ENCODE measurements at places on chromosomes 5 and 9.

- DNase-seq = no peak
These were observed 150.3 kb downstream of the CDH18 start for GRCh38 chr5:19837536-19838174.

DNA sequence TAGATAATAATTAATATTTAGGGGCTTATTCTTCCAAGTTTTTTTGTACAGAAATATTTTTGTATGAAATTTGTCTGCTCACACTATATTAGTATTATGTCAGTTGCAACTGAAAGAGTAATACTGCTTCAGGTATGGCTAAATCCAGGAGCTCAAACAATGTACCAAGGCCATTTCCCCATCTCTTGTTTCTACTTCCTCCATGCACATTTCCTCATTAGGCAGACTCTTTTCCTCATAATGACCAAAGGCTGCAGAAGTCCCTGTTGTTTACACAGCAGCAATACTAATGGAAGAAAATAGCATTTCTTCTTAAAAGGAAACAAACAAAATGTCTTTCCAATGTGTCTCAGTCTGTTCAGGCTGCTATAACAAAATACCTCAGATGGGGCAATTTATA is 9.2 kb upstream of the OTULINL start:
- no peak for DNase-seq

- DNase-seq = no peak
These were observed 121.8 kb downstream of the CAAP1 start for GRCh38 chr9:26770821-26771220.

- DNase-seq = no peak
These were observed 222.9 kb downstream of the DOCK8 start for GRCh38 chr9:437574-438001.

DNA sequence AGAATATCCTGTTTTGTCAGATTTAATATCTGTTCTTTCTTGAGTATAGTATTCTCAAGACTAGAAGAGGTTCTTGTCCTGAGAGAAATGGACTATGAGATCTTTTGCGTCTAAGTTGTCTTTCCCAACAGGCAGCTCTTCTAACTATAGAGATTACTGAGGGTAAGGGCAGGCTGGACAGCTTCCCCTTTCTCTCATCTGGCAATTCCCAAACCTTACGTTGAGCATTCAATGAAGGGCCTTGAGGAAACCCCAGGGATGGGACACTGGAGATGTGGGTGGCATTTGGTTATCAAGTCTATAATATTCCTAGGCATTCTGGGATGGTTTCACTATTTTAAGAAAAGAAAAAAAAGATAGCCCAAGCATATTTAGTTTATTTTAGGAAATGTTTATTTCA is 28.0 kb upstream of the C5orf47 start:
- no peak for DNase-seq

GRCh38 chr5:102670224-102670836 is 84.8 kb upstream of the PAM start:
- peak; percentile 47 for DNase-seq

- no peak for DNase-seq
These were observed 101.7 kb upstream of the LHFPL2 start for GRCh38 chr5:78750281-78750680.

GRCh38 chr5:142974409-142974808 is 204.2 kb downstream of the ARHGAP26 start:
- no peak for DNase-seq

GRCh38 chr5:35319333-35320002 is 89.2 kb upstream of the PRLR start:
- DNase-seq = no peak

DNA sequence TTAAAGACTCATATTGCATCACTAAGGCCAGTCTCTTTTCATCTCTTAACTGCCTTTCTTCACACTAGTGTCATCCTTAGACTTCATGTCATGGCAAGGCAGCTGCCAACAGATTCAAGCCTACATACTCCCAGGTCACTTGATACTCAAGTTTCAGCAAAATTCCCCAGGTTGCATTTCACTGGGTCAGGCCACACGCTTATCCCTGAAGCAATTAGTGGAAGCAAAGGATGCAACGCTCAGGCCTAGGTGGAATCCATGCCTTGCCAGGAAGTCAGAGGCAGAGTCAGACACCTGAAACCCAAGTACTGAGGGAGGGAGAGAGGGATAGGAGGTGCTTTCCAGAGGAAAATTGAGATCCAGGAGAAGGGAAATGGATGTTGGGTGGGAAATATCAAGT is 28.9 kb downstream of the YIPF5 start:
- DNase-seq = no peak

DNA sequence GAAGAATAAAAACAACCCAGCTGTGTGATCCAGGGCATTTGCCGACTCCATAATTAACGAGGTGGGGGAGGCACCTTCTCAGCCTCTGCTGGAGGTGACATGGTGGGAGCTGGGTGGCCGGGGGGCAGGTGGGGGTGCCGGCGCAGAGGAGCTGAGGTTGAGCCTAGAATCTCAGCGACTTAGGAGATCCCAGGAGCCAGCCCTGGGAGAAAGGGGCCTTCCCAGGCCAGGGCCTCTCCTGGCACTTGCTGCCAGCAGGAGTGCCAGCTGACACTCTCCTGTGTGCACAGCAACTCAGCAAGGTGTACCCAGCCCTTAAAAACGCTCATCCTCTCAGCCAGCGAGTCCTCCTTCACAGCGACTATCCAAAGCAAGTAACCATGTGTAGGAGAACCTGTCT is 62.8 kb upstream of the FCN1 start:
- DNase-seq = no peak

DNA sequence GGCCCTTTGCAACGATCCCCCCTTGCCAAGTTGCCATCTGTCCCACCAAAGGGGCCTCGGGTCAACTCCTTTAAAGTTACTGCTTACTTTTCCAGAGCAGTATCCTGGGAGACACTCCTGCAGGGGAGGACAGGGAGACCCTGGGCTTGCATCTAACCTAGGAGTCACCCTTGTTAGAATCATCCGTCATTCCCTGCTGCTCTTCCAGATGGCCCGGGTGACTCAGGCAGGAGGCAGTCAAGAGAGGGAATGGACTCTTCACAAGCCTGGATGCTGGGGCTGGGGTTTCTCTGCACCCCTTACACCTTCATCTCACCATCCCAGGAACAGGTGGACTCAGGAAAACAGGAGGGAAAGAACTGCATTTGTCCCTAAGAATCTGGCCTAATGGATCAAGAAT is 175.6 kb downstream of the GABBR2 start:
- no peak for DNase-seq

DNA sequence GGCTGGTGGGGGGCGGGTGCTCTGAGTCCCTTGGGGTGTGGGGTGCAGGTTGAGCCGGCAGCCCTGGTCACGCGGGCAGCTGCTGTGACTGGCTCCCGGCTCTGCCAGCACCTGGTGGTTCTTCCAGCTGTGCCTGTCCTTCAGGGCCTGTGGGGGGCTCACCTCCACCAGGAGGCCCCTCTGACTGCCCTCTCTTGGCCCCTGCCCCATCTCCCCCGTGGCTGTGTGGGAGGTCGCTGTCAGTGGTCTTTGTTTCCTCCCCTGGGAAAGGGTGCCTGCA is 3.3 kb downstream of the RXRA start:
- no peak for DNase-seq

DNA sequence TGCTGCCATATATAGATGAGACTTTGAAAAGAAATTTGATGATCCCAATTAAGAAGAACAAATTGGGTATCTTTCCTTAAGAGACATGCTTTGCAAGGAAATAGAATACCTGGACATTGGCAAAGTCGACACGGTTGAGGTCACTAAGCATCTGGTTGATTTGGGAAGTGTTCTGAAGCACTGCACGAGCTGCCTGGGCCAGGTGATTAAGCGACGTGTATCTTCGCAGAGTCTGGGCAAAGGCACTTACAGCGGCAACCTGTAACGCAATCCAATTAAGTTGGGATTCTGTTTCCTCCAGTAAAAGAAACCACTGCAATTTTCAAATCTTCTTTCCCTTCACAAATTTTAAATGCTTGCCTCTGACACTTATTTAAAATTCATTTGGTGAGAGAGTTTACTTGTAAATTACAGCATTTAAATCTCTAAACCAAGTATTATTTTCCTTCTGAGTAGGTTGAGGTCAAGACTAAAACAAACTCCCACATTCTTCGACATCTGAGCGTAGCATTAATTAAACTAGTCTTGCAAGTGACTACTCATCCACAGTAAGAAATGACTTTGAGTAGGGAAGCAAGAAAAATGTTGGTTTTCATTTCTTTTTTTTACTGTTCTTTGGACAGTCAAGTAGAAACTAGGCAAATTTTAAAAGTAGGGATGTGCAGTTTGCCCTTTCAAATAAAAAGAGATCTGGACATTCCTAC is 262.8 kb downstream of the RFX3 start:
- no peak for DNase-seq

DNA sequence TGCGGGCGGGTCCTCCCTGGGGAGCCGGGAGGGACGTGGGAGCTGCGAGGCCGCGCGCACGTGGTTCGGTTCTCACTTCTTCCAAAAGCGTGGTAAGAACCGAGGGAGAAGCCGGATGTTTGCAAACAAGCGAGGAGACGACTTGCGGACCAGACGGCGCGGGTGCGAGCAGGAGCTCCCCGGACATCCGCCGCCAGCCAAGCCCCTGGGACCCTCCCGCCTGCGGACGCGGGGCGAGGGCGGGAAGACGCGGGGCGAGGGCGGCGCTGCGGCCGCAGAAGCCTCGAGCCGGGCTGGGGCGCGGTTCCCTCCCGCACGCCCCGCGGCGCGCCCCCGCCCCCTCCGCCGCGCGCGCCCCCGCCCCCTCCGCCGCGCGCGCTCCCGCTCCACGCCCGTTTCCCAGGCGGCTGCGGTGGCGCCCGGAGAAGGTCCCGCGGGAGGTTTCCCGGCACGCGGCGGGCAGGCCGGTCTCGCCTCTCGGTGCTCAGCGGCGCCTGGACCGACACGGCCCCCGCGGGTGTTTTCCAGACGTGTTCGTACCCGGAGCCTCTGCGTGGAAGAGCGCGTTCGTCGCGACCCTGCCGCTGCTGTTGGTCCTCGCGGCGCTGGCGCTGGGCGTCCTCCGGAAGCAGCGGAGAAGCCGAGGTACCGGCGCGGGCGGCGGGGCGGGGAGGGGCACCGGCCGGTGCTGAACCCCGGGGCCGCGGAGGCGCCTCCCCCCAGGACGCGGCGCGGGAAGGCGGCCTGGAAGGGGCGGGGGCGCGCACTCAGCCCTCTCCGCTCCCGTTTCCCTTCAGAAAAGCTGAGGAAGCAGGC is 12.8 kb downstream of the BTNL9 start:
- no peak for DNase-seq

DNA sequence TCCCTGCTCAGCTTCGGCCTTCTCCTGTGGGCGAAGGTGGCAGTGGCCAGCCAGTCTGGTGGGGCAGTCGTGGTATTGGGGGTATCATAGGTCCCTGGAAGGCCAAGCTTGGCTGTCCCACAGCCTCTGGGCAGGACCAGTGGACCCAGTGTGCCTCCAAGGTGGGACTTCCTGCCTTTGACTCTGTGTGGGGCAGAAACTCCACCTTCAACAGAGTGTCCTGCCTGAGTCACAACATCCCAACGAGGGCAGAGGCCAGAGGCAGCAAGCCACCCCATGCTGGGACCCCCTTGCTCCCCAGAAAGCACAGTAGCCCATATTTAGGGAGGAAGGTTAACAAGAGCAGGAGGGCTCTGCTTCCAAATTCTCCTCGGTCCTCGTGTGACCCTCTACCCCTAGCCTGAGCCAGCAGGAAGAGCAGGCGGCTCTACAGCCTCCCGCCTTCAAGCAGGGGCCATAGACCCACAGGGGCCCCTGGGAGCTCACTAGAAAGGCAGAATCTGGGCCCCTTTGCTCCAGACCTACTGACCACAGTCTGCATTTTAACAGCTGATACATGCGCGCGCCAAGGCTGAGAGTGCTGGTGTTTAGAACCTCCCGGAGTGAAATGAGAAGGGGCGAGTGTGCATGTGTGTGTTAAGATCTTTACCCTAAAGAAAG is 51.6 kb upstream of the FUBP3 start:
- no peak for DNase-seq

DNA sequence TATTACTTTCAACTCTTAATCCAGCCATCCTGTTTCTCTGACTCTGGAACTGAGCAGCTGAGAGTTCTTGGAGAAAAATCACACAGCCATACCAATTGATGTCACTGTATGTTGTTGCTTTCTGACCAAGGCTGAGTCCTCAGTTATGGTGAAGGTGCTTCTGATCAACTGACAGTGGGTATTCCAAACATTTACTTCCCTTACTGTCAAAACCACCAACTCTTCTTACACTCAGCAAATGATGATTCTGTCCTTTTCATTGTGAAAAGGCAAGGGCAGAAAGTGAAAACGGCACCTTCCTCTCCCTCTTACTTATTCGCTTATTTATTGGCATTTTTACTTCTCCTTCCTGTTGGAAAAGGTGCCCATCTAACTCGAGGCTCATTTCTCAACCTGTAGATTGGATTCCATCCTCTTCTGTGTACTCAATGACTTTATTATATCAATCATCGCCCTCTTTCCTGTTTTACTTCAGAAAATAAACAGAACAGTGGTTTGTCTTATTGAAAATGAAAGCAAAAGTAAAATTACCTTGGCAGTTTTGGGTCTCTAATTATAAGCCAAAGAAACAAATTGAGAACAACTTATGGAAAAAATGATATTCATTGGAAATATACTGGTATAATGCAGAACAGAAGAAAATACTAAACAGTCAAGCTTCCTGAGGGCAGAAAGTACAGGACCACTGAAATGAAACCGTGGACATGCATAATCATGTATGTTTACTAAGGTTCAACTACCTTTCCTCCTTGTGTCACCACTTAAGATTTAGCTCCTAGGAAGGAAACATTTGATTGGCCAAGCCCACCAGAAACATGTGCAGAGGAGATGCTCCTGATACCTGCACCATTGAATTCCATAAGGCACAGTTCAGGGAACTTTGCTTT is 104.5 kb upstream of the CHD1 start:
- DNase-seq = no peak

GRCh38 chr5:116521173-116521872 is 53.3 kb downstream of the SEMA6A start:
- DNase-seq = no peak

- no peak for DNase-seq
These were observed 75.1 kb upstream of the FSTL4 start for GRCh38 chr5:133687212-133688061.

DNA sequence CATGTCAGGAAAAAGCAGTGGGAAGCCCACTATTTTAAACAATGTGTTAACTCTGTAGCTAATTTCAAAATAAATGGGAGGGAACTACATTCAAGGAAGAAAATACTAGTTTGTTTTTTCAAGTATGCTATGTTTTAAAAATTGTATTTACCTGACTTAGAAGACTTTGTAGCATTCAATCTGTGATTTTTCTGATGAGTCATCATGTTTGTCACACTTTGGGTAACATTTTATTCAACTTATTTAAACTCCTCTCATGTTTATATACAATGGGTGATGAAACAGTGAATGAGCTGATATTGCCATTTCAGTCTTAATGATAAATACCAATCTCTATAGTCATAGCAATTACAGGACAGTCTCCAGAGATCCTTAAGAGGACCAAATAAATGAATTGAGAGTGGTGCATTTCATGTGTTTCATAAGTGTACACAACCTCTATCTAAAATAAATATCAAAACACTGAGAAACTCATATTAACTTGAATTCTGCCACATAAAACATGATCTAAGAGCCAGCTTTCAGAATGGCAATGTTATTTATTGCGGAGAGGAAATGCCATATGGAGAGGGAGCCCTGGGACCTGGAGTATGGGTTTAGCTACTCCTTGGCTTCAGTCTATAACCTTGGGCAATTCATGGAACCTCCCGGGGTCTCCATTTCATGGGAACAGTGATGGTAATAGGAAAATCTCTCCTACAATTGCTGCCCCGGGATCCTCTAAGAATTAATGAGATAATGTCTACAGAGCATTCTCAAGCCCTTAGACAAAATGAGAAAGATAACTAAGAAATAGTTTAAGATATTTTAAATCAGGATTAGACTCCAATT is 913.9 kb downstream of the TLE4 start:
- no peak for DNase-seq
